Astrocyte (in vitro differentiated cells and primary cell): ENCODE measurements at places on chromosomes 2 and 18.

GRCh38 chr2:120262761-120263428 is 10.2 kb downstream of the RALB start:
- peak; percentile 69 for DNase-seq

GRCh38 chr2:190537765-190538164 is 3.2 kb upstream of the NEMP2 start:
- peak; percentile 51 for DNase-seq

- no peak for DNase-seq
Observed at GRCh38 chr18:37321582-37322491, 243.8 kb downstream of the CELF4 start.

GRCh38 chr2:161625996-161626395 is 1.8 kb downstream of the SLC4A10 start:
- DNase-seq: no peak

- no peak for DNase-seq
Observed at GRCh38 chr18:56891870-56892269, 240.7 kb downstream of the WDR7 start.
